ENCODE measurements at places on chromosomes 13 and 19.

DNA sequence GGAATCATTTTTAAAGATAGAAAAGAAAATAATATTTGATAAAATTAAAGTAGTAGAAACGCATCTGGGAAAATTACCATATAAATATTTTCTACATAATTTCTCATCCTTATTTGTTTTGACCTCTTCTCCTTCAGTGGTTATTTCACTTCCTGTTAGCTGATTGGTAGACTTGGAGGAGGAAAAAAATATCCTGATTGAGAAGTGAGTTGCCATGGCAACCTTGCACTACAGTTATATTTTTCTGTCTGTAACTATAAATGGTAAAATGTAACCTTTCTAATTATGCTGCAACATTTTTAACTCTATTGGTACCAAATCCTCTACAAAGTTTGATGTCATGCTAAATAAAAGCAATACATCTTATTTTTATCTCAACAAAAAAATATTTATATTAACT is 45.2 kb downstream of the SCEL start:
- DNase-seq: no peak

GRCh38 chr19:13965926-13966683 is 13.8 kb downstream of the DCAF15 start:
- no peak for DNase-seq

- DNase-seq: no peak
Observed at GRCh38 chr13:97724450-97724849, 229.0 kb upstream of the IPO5 start.

DNA sequence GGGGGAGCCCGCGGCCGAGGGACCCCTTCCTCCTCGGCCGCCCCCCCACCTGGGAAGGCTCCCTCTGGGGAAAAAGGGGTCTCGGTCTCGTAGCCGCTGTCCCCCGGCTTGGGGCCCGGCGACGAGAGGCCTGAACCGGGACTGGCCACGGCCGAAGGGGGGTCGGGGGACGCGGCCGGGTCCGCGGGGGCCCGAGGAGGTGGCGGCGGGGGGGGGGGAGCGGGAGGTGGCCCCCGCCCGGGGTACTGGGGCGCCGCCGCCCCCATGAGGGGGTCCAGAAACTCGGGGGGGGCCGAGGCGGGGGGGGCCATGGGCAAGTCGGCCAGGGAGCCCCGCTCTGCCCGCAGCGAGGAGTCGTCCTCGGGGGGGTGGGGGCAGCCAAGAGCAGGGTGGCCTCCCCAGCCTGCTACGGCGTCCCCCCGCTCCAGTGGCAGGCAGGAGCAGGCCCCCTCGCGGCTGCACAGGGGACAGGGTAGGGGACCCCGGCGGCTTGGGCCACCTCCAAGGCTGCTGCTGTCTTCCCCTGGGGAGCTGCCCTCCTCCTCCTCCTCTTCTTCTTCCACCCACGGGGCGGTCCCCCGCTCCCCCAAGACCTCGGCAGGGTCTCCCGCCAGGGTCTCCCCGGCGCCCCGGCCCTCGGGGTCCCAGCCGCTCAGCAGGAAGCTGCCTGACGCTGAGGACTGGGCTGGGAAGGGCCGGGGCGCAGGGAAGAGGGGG is 12.9 kb downstream of the LMTK3 start:
- no peak for DNase-seq

- no peak for DNase-seq
Observed at GRCh38 chr19:32164384-32164992, 180.9 kb upstream of the ZNF507 start.
